OCI-LY7 (cell line): ENCODE measurements at places on chromosomes 13 and 19.

- no peak for DNase-seq
These were observed 46.7 kb upstream of the DCUN1D2 start for GRCh38 chr13:113537205-113537604.

DNA sequence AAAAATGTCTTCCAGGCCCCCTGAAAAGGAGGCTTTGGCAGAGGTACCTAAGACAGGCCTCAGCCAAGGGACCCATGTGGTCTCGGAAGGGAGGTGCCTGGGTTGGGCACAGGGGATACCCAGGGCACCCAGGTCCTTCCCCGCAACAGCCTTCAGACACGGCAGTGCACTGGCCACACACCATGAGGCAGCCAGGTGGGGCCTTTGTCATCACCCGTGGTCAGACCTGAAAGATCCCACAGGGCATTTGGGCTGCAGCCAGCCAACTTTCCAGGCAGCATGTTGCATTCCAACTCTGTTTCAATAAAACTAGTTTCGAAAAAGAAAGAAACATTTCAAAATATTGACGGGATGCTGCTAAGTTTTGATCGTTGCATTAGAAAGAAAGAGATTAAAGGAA, 4.7 kb upstream of the TUBGCP3 start:
- no peak for DNase-seq

- DNase-seq = no peak
These were observed 1.0 kb upstream of the CREB3L3 start for GRCh38 chr19:4152241-4152998.

GRCh38 chr13:94710881-94711560, 1.3 kb downstream of the SOX21 start:
- no peak for DNase-seq

- no peak for DNase-seq
These were observed 53.0 kb upstream of the GPC6 start for GRCh38 chr13:93173654-93174053.

DNA sequence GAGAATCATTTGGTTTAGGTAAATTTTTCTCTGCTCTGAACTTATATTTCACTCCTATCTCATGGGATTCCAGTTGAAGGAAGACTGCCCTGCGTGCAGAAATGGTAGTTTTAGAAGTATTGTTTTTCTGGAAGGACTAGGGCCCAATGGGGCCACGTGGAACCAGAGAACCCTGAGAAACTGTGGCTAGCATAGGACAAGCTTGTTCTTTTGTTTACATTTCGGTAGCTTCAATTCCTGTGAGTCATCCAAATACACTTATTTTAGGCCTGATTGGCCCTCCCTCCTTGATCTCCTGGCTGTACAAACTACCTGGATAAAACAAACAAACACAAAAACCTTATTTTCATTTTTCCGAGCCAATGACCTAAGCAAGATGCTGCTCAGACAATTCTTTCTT, 124.0 kb downstream of the ITGBL1 start:
- DNase-seq = no peak

- no peak for DNase-seq
These were observed 161.5 kb downstream of the COG6 start for GRCh38 chr13:39816936-39817335.

DNA sequence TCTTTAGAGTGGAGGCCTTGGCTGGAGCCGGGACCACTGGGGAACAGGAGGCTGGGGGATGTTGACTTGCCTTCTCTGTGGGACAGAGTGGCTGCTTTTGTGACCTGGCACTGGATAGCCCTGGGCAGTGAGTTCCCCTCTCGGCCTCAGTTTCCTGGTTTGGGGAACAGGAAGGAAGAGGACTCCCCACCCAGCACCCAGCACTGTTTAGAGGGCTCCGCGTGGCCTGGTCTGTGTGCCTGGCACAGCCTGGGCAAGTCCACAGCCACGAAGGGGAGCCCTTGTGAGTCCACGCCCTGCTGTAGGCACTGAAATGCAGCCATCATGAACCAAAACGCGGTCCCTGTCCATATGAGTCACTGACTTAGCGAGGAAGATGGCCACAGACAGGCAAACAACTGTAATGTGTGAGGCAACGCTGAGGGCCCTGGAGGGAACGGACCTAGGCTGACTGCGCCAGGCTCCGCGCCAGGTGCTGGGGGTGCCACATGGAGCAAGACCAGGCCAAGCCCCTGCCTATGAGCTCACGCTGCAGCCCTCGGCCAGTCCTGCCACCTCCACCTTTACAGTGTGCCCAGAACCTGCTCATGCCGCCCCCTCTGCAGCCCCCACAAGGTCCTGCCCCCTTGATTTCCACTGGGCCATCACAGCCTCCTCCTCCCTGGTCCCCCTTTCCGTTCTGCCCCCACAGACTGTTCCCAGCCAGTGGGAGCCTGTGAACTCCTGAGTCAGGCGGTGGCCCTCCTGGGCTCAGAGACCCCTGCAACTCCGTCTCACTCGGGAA, 35.5 kb downstream of the PAK4 start:
- no peak for DNase-seq

- DNase-seq = no peak
These were observed 749 bp upstream of the PAN3 start for GRCh38 chr13:28137596-28137995.

- DNase-seq = no peak
These were observed 56.6 kb downstream of the COL4A1 start for GRCh38 chr13:110250258-110250891.

DNA sequence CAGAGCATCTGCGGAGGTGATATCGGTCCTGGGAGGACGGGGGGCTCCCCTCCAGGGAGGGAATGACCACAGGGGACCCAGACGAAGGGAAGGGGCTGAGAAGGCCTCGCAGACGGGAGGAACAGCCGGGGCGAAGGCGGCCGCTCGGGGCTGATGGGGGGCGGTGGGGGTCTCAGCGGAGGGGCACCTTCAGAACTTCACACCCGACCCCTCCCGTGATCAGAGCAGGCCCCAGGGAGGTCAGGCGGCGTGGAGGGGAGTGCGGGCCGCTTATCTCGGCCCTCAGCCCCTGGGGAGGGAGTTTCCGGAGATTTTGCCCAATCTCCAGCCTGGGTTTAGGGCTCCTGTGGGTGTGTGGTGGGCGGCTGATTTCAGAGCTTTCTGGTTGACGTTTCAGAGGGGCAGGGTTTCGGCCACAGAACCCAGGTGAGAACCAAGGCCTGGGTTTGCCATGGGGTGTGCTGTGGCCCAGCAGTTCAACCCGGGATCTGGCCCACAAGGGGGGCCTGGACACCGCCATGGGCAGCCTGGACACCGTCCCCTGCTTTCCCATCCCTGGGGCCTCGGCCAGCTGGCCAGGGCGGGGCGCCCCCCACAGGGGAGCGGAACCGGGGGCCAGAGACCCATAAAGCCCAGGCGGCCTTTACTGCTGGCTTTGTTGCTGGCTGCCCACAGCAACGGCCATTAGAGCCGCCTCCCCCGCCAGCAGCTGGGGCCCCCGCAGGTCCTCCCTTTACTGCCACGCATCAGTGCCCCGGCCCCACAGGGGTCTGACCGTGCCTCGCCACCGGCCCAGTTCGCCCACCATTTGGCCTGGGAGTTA, 29.0 kb downstream of the ARID3A start:
- no peak for DNase-seq

DNA sequence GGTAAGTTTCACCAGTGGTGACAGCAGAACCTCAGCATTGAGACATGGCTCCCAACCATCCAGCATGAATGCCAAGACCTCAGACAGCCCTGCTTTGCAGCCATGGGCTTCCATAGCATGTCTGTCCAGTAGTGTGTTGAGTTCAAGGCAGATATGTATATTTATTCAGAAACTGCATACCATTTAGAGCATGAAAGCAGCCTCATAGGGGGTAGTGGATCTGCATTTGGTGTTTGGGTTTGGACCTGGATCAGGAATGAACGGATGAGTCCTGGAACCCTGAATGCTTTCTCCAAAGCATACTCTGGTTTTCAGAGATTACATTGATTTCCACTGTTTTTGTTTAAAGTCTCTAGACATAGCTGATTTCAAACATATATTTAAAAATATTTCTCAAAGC, 114.3 kb downstream of the ESD start:
- DNase-seq = no peak

GRCh38 chr19:15584541-15585115, 30.4 kb upstream of the CYP4F8 start:
- peak; percentile 53 for DNase-seq

DNA sequence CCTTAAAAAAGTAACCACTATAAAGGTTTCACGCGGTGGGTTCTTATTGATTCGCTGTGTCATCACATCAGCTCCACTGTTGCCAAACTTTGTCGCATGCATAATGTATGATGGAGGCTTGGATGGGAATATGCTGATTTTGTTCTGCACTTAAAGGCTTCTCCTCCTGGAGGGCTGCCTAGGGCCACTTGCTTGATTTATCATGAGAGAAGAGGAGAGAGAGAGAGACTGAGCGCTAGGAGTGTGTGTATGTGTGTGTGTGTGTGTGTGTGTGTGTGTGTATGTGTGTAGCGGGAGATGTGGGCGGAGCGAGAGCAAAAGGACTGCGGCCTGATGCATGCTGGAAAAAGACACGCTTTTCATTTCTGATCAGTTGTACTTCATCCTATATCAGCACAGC, 30.6 kb downstream of the FGF9 start:
- DNase-seq = no peak

DNA sequence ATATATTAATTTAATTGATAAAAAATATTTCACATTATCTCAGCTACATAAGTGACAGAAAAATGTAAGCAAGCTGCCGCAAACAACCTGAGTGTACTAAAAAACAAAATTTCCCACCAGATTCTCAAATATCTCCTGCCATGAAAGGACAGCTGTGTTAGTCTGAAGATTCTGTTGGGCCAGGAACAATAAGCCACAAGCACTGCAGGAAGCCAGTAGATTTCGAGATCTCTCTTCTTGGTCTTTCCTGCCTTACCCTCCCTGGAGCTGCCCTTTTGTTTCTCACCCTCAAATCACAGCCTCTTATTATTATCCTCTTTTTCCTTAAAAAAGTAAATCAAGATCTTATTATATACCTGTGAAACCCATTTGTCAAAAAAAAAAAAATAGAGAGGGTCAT, 165.6 kb downstream of the EFNB2 start:
- DNase-seq = no peak

DNA sequence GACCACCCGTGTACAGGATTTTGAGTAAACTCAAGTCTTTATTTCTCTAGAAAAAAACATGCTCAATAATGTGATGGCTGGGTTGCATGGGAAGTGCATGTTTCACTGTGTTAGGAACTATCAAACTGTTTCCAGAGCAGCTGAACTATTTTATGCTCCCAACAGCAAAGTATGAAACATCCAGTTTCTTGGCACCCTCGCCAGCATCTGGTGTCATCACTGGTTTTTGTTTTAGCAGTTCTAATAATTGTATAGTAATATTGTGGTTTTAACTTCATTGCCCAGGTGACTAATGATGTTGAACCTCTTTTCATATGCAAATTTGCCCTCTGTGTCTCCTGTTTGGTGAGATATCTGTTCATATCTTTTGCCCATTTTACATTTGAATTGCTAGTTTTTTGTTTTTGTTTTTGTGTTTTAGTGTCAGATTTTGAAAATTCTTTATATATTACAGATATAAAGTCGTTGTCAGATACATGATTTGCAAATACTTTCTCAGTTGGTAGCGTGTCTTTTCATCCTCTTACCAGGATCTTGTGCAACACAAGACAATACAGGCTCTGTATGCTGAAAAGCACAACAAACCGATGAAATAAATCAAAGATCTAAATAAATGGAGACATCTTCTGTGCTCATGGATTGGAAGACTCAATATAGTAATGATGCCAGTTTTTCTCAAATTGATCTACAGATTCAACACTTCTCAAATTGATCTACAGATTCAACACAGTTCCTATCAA, 87.8 kb downstream of the IPO5 start:
- no peak for DNase-seq

- DNase-seq = no peak
These were observed 14.5 kb upstream of the TNFAIP8L1 start for GRCh38 chr19:4624733-4625362.

- DNase-seq = no peak
These were observed 23.8 kb downstream of the PRKD2 start for GRCh38 chr19:46692918-46693722.

DNA sequence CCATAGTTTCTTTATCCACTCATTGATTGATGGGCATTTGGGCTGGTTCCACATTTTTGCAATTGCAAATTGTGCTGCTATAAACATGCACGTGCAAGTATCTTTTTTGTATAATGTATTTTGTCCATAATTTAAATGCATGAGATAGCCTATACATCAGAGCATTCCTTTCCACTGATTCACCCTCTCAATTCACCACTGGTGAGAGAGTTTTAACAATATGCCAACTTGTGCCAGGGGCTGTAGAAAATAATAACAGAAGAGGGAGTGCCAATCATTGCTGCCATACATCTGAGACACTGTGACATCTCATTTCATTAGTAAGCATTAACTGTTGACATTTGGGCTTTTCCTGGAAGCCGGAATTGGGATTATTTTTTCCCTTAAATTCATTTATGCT, 125.1 kb downstream of the RAP2A start:
- no peak for DNase-seq

- DNase-seq = no peak
These were observed 327.6 kb downstream of the FGF9 start for GRCh38 chr13:21998279-21998990.

GRCh38 chr19:48999481-49000325, 6.0 kb downstream of the RUVBL2 start:
- peak; percentile 78 for DNase-seq

- DNase-seq = no peak
These were observed 76.9 kb downstream of the ITGBL1 start for GRCh38 chr13:101529422-101529821.

DNA sequence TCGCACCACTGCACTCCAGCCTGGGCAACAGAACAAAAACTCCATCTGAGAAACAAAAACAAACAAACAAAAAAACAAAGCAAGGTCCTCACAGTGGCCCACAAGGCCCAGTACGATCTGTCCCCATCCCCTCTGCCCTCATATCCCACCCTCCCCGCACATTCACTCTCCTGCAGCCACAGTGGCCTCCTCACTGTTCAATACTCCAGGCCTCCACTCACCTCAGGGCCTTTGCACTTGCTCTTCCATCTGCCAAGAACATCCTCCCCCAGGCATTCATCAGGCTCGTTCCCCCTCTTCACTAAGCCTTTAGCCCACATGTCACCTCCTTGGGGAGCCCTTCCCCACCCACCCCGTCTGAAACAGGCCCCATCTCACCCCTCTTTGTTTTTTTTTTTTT, 4.6 kb downstream of the TMEM143 start:
- DNase-seq = no peak

DNA sequence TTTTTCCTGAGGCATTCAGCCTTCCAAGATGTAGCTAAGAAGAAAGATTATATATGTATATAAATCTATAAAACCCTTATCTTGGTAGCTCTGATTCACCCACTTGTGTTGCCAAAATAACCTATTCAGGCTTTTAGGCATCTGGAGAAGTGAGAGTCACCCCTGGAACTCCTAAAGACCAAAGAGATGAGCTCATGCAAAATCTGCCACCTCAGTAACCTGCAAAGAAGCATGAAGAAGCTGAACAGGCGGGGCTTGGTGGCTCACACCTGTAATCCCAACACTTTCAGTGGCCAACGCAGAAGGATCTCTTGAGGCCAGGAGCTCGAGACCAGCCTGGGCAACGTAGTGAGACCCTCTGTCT, 393.7 kb downstream of the FOXO1 start:
- no peak for DNase-seq

GRCh38 chr19:55541091-55541490, 4.2 kb upstream of the SBK2 start:
- no peak for DNase-seq
